NB4 (cell line): ENCODE measurements at places on chromosomes 12 and 14.

DNA sequence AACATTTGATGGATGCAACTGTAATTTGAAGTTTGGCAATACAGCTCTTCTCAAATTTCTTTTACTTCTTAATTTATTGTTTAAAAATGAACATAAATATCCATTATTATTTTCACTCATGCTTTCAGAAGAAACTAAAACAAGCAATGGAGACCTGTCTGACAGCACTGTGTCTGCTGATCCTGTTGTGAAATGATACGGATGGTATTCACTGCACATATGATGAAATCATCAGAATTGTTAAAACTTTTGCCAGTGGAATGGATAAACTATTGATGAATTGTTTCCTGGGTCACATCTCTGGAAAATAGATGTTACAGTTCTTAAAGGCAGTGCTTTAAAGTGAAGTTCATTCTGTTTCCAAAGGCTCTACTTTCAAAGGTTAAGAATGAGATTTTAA is 59.2 kb downstream of the WASHC4 start:
- no peak for DNase-seq

DNA sequence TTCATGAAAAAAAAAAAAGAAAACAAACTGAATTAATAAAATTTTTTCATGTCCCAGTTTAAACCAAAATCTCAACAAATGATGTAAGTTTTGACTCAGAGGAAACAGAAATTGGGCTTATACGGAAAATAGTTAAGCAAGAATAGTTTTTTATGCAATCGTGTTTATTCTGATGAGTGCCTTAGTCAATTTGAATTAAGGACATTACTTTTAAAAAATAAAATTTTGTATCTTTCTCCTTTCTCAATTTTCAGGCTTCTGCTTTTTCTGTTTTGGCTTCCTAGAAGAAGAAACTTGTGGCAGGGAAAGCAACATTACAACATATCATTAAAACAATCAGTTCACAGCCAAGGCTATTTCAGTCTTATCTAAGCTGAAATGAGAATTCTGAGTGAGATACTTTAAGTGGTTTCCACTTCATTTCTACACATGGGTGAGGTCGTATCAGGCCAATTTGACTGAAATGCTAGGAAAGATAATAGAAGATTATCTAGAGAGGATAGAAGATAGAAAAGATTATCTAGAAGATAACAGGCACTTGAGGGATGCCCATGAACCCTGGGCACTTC is 52.4 kb downstream of the BCL2L14 start:
- DNase-seq: no peak

GRCh38 chr14:74583689-74584434 is 28.2 kb downstream of the LTBP2 start:
- DNase-seq: no peak

DNA sequence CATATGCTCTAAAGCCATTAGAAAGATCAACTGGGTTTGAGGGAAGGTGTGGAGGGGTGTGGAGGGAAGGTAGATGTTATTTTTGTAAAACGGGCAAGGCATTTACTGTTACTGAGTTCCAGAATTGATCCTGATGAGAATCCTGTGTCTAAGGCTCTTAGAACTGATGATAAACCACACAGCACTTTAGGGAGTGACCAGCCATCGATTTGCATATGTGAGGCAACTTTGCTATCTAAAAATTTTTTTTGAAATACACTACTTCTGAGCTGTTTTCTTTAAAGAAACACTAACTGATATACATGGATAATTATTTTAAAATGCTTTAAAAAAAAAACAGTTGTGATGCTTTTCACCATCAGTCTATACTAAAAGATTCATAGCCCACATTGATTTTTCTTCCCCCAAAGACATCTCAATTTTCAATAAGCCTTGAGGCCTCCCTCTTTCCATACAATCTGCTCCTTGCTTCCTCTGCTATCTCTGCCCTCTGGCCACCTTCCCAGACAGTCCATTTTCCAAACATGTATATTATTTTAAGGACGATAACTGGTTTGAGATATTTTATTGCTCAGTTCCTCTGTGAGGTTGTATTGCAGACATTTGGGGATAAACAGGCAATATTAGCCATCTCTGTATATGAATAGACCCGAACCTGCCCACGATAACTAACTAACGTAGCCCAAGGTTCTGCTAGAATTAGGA is 265.9 kb downstream of the EFCAB11 start:
- DNase-seq: no peak

- DNase-seq: no peak
Measured at GRCh38 chr12:75120311-75120711, 89.3 kb downstream of the KCNC2 start.

DNA sequence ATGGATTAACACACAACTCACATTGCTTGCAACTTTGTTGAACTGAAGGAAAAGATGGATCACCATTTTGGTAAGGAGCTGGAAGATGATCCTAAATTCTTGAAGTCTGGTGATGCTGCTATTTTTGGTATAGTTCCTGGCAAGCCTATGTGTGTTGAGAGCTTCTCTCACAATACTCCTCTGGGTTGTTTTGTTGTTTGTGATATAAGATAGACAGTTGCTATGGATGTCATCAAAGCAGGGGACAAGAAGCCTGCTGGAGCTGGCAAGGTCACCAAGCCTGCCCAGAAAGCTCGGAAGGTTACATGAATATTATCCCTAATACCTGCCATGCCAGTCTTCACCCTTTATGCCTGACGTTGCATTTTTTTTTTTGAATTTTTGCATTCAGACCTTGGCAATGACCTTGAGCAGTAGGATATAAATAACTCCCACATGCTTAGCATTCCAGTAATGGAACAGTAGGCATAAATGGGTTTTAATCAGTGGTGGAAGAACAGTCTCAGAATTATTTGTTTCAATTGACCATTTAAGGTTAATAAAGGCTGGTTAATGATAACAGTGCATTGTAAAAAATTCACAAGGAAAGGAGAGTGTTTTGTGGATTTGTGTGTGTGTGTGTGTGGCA is 129.0 kb upstream of the SEL1L start:
- DNase-seq: no peak

GRCh38 chr12:28415755-28416154 is 225.5 kb downstream of the CCDC91 start:
- no peak for DNase-seq

GRCh38 chr14:99756796-99757195 is 36.4 kb upstream of the EML1 start:
- no peak for DNase-seq

- DNase-seq: no peak
Measured at GRCh38 chr14:71658261-71658860, 273.9 kb upstream of the RGS6 start.

- no peak for DNase-seq
Measured at GRCh38 chr12:14284184-14284722, 81.2 kb upstream of the ATF7IP start.

GRCh38 chr12:83158613-83159207 is 472.0 kb downstream of the TMTC2 start:
- DNase-seq: no peak

DNA sequence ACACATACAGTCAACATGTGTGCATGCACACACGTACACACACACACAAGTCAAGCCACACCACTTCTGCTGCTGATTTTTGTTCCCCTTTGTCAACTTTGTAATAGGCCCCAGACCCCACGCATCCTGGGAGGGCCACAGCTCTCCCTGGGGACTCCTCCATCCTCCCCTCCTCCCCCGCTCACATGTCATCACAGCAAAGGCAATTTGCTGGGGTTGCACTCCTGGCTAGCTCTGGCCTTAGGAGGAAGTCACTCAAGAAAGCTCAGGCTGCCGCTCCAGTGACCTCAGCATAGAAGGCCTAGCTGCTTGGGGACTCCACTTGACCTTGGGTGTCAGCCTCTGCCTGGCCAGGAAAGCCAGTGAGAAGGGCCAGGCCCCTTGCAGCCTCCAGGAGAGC is 27.2 kb downstream of the NGB start:
- peak; percentile 91 for DNase-seq

DNA sequence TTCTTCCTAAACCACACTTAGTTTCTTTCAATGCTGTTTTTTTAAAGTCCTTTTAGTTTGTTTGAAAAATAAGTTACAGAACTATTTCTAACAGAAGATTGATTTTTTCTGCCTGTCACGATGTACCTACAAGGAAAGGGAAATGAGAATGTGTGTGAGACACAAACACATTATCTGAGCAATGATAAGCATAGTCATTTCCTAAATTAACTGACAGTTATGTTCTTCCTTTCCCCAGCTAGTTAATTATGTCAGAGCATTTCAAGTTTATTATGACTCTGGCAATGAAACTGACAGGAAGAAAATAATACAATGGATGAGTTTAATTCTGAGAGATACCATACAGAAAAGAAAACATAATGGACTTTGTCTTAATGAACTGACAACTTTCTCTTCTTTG is 21.3 kb upstream of the LDHB start:
- DNase-seq: no peak

DNA sequence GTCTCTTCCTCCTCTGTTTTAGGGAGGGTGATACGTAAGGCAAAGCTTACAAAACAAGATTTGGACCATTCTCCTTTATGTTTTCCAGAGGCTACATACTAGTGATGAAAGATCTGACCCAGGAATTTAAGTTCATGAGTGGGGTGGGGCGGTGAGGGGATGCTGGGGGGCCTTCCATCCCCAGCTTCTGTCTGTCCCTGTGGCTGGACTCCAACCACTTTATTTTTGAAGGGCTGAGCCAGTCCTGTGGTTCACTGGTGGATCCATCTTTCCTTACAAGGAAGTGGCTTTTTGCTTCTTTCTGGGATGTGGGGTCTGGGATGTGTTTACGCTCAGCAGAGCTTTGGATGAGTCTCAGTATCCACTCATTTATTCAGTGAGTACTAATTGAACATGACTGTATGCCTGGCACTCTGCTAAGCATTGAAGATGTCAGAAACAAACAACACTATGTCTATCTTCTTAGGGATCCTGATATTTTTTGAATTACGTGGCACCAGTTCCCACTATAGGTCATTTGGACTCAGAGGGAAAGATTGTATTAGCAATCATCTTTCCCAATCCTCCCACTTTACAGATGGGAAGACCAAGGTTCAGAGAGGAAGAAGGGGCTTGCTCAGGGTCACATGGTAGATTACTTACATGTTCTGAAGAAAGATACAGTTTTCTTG is 291.8 kb upstream of the TBX3 start:
- DNase-seq: no peak

DNA sequence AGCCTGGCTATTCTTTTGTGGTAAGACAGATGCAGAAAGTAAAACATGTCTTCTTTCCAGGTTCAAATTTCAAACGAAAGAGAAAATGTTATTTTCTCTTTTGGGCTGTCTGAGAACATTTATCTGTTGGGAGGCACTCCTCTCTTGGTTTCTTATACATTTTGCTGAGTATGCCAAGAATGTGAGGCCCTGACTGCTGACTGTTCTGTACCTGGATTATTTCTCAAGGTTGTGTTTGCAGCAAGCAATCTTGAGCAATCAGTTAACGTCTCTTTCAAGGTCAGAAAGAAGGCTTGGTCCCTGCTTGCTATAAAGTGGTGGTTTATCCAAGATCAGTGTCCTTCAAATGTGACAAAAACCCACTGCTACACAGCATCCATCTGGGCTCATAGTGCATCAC is 9.8 kb downstream of the SSTR1 start:
- DNase-seq: no peak

- DNase-seq: no peak
Measured at GRCh38 chr12:54430471-54431069, 11.5 kb upstream of the ITGA5 start.

DNA sequence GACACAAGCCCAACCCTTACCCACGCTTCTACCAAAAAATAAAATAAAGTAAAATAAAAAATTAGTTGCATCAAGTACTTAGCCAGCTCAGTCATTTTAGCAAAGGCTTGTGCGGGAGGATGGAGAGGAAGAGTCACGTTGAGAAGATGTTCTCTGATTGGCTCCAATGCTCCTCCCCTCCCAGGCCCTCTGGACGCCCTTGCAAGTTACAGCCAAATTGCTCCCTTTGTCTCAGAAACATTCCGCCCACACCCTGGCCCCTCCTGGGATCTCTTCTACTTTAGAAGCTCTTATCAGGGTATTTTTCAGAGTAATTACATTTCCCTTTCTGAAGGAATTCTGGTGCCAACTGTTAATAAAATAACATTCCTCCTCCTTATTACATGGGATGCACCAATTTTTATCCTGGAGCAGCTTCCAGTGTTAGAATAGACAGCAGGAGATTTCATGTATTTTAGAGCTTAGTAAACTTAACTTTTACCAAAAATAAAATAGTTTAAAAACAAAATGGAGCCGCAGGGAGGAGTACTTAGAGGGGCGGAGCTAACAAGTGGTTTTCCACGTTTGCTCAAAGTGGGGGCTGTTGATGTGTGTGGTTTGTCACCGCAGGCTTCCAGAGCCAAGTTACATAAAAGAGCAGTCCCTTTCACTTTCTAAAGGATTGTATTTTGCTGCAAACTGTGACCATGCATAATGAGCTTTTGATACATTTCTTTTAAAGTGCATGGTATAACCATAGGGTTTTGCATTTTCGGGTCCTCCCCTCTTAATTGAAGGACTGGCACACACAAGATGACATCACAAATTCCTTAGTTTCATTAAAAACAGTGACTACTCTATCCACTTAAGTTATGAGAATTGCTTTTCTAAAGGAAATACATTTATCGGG is 71.7 kb upstream of the RAP1B start:
- DNase-seq: peak; percentile 92

GRCh38 chr12:25352083-25352918 is 101.6 kb upstream of the KRAS start:
- no peak for DNase-seq

- no peak for DNase-seq
Measured at GRCh38 chr12:21940549-21941505, at the start of gene ABCC9. Gene ABCC9 (minus strand): TSS chr12:21941426. CDS start chr12:21936674, 4,752 bp downstream.

DNA sequence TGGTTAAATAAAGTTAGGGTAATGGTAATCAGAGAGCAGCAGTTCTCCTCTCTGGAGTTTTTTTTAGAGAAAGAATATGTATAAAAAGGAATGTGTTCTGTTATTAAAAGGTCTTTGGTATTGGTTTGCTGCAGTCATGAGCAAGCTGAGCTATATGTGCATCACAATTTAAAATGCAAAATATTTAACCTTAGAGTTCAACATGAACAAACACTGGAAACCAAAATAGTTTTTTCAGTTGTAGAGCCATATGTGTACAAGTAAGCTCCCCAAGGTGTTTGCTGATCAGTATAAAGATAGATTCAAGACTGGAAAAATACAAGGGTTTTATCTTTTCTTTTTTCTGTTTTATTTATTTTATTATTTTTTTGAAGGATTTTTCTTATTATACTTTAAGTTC is 245.0 kb downstream of the NUBPL start:
- DNase-seq: no peak

GRCh38 chr12:91984556-91984955 is 161.1 kb downstream of the BTG1 start:
- DNase-seq: no peak

DNA sequence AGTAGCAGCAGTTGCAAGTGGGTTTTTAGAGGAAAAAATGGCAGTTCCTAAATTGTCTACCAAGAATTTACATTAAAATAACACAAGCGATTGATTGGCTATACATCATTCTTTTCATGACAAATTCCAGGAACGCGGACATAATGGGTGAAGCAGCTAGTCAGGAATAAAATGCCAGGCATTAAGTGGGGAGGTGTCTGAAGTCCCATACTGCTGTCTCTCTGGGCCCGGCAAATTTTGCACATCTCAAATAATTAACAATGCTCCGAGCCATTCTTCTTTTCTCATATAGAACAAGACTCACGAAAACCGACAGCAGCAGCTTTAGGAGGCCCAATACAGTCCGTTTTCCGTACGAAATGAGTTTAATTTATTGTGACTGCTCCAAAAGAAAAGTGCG is 696 bp downstream of the RPL36AL start:
- no peak for DNase-seq
